Umbilical cord (tissue), 2 donors: ENCODE measurements at places on chromosomes 11 and 22. TPM values are rescaled to one million over a fixed set of nuclear protein-coding genes. Genes with fewer than 3 reads are reported as not detected.

Gene TBC1D10A
- total RNA-seq = 40.0 TPM

Gene GAL3ST1
- total RNA-seq = not detected

Gene UPB1
- total RNA-seq = 1.9 TPM

Gene SAA4
- not detected for total RNA-seq

Gene FIBIN
- 86.4 TPM for total RNA-seq

Gene BTBD18
- total RNA-seq = 3.1 TPM

Gene CATSPERZ
- total RNA-seq = not detected

Gene VWCE
- not detected for total RNA-seq

Gene UPK3A
- total RNA-seq = not detected

Gene HTR3B
- total RNA-seq = not detected

Gene FLRT1
- 0.48 TPM for total RNA-seq

Gene MMP12
- 1.4 TPM for total RNA-seq

Gene PRG3
- 5.5 TPM for total RNA-seq

Gene SEC14L6
- total RNA-seq = 2.4 TPM

Gene GLB1L2
- total RNA-seq = 32.3 TPM

Gene OR52I2
- total RNA-seq = 4.8 TPM

Gene NELL1
- total RNA-seq = 4.3 TPM

Gene CABP2
- not detected for total RNA-seq

Gene MYBPC3
- total RNA-seq = 1.2 TPM

Gene APOA4
- 3.4 TPM for total RNA-seq

Gene CCDC15
- total RNA-seq = 8.7 TPM
